Stimulated activated CD8-positive, alpha-beta memory T cell treated with anti-CD3 and anti-CD28 coated beads, Interleukin-4, amount 100 ng/mL, for 1 hour (primary cell): ENCODE measurements at places on chromosomes 7 and 10.

DNA sequence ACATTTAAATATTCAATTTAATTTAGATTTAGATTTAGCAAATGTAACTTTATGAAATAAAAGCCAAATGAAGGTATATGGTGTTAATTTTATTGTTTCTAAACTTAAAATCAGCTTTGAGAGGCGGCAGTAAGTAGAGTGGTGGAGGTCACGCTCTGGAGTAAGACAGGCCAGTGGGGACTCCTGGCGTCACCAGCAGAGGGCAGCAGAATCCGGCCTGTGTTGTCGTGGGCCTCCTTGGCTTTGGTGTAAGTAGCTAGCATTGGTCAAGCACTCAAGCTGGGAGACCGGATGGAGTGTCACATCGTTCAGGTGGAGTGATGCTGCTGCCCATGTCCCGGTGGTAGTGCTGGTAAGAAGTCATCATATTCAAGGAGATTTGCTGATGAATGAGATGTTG, 98.7 kb upstream of the DNAJB6 start:
- no peak for DNase-seq

- no peak for DNase-seq
Measured at GRCh38 chr7:68420342-68421192, 1177.7 kb upstream of the AUTS2 start.

DNA sequence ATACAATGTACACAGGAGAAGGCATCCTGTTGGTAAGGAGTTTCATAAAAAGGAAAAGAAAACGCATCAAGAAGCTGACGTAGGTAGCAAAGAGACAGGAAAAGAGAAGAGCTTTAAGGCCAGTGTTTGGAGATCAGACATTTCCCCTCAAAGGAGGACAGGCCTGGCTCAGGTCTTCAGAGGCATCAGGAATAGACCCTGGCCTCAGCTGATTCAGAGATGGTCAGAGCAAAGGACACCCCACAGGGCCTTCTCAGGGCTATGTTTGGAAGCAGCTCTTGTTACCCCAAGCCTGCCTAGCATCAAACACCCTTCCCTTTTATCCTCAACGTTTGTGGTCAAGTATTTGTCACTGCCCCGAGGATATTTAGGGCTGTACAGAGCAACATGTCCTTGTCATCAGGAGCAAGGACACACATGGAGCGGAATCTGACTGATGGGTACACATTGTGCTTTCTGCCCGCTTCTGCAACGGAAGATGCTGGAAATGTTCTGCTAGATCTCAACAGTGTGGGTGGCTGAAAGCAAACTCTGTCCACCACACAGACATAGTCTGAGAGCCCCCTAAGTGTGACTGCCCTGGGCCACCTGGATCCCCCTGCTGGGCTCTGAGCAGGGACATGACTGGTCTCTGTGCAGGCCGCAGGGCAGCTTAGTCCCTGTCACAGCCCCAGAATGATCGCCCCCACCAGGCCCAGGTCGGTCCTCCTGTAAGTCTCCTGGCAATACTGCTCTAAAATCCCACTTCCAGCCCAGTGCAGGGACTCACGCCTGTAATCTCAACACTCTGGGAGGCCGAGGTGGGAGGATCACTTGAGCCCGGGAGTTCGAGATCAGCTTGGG, 1.0 kb upstream of the ZDHHC4 start:
- DNase-seq, result no peak

- DNase-seq, result no peak
Measured at GRCh38 chr7:55248526-55248925, 116.6 kb upstream of the LANCL2 start.

GRCh38 chr7:1314908-1315450, 82.3 kb downstream of the UNCX start:
- DNase-seq, result no peak

DNA sequence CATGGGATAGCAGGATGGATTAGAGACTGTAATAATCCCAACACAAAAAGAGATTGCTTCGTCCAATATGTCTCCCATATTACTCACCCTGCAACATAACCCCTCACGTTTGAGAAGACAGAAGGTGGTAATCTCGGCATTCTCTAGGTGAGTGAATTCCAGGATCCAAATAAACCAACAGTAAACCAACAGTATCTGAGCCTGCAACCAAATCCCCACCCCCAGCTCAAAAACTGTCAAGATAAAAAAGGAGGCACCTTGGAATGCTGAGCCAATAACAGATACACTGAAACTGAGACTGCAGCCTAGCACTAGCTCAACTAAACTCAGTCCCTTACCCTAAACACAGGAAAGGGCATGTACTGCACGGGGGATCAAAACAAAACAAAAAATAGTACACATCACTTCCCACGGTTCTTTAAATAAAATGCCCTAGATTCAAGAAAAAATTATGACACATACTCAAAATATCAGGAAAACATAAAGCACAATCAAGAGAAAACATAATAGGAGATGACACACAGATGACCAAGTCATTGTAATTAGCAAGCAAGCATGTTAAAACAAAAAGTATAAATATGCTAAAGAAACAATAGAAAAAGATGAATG, 28.0 kb downstream of the IPMK start:
- no peak for DNase-seq

DNA sequence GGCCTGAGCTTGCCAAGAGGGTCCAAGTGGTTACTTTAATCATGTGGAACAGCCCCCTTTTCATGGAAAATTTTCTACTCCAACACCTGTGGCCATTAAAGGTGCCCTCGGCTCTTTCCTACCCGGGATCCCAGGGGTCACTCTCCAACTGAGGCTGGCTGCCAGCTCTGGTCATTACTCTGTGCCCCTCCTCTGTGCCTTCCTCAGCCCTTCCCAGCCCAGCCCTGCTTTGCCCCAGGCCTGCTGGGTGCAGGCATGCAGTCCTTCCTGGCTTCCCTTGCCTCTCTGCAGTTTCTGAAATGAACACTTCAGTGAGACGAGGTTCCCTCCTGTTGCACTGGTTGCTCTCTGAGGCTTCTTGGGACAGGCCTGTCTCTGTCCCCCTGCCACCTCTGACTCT, 951.1 kb upstream of the ZNF722 start:
- DNase-seq, result no peak

DNA sequence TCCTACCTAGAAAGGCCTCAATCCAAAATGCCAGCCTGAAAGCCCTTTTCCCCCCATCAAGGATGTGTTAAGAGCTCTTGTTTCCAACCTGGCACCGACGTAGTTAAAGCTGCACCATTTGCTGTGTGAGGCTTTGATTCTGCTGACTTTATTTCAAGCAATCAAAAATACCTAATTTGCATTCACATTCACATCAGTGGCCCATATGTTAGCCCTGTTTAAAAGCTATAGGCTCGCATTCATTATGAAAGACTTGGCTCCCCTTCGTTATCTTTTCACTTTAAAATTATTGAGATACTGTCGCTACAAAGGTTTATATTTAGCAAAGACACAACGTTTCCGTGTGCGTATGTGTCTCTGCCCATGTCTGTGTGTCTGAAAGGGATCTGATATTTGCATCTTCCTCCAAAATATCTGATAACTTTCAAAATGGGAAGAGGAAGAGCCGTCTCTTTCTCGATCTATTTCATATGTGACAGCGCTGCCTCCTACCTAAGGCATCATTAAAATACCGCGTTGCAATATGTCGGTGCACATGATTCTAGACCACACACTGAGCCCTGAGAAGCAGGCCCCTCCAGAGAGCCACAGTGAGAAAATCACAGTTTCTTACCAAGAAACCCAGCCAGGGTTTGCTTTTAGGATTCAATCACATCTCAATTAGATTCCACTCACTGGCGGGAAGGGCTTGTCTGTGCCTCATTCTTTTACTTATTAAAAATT, 57.1 kb upstream of the ITPRID1 start:
- DNase-seq, result no peak

DNA sequence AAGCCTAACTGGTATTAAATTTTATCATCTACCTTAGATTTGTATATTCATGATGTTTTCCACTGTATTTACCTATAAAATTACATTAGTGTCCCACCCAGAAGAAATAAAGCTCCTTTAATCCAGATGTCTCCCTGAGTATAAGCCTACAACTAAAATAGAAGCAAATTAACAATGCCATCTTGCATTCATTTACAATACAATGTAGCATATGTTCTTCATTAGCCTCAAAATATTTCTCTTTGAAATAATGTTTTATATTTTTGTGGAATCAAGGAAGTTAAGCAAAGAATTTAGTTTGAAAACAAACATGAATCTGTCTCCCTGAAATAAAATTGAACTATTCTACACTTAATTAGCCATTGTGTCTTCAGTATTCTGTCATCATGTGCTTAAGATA, 112.3 kb downstream of the CACNA2D1 start:
- DNase-seq, result no peak

DNA sequence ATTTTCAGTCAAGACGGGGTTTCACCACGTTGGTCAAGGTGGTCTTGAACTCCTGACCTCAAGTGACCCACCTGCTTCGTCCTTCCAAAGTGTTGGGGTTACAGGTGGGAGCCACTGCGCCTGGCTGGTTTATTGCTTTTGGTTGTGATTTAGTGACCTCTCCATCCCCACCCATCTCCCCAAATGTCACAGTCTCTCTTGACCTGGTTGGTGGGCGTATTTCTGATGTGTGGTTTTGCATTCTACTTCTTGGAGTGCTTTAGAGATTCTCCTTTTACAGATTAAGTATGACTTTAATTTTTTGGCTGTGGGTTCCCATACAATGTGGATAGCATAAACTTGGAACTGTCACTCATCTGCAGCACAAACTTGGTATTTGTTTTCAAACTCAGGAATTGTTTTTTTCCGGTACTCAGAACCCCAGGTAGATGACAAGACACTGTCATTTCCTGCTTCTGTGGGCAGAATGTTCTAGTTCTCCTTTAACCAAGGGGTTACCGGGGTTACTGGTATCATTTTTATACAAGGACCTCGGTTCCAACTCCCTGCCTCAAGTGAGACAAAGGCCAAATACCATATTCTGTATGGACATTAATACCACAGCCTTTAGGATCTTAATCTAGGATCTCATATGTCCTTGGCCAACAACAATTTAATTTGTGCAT, 50.5 kb downstream of the MRC1 start:
- no peak for DNase-seq

DNA sequence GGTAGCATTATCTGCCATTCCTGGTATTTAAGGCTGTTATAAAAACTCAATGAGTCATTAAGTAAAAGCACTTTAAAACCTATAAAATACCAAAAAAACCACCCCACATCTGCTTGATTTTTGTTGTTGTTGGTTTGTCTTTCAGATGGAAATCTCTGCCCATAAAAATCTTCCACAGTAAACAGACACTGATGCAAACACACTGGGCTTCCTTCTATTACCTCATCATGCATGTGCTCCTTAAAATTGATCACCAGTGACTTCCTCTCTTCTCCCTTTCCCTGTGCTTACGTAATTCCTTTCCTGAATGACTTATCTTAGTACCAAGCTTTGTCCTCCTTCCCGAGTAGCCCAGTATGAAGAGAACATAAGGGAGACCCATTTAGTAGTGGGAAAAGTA, 167.2 kb downstream of the EVX1 start:
- no peak for DNase-seq

GRCh38 chr7:127794551-127794950, 142.6 kb downstream of the SND1 start:
- no peak for DNase-seq

DNA sequence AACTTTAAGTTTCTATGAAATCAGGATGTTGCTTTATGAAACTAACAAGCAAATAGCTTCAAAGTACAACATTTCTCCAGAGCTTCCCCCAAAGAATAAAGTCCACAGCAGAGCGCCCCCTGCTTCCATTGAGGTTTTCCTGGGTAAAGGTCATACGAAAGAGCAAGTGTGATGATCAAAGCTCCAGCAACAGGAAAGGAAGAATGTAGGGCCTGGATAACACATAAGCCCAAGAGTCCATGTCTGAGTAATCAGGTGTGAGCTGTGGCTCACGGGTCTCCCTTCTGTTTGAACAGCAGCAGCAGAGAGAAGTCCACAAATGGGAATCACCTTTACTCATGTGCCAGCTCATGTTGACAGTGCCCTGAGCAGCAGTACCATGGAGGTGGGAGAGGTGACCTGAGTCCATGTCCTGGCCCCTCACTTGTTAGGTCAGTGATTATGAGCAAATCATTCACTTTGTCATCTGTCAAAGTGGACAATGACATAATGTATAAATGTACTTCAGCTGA, 50.5 kb downstream of the MRPL32 start:
- DNase-seq, result no peak

DNA sequence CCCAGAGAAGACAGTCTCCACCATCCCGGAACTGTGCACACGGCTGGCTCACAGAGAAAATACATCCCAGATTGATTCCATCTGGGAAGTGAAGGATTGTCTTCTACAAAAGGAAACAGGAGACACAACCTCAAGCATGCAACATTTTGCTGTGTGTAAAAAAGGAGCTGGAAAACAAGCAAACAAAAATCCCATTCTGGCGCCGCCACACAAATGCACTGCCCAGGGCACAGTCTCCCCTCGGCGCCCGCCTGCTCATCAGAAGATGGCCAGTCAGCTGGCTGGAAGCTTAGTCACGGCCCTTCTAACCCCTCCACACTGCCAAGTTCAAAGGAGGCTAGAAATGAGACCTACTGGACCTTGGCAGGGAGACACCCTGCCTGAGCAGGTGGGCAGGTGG, 14.1 kb upstream of the CYTH3 start:
- DNase-seq, result no peak

DNA sequence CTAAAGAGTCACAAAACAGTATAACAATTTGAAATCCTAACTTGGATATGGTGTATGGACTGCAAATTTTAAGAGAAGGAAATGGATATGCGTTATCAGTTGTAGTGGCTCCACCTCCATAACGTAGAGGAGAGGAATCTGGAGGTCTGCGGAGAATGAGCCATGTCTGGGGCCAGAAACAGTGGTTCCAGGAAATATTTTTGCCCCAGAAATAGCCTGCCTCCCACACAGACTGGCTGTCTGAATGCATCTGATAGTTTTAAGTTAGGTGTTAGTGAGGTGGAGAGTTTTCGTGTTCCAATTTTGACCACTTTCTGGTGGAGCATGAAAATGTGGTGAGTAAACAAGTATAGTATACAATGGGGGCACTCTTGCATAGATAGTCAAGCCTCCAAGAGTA, 1.6 kb downstream of the PHTF2 start:
- no peak for DNase-seq

GRCh38 chr10:52780391-52781155, 8.0 kb upstream of the MBL2 start:
- no peak for DNase-seq

- no peak for DNase-seq
Measured at GRCh38 chr10:47253030-47253637, 46.9 kb upstream of the GDF10 start.

DNA sequence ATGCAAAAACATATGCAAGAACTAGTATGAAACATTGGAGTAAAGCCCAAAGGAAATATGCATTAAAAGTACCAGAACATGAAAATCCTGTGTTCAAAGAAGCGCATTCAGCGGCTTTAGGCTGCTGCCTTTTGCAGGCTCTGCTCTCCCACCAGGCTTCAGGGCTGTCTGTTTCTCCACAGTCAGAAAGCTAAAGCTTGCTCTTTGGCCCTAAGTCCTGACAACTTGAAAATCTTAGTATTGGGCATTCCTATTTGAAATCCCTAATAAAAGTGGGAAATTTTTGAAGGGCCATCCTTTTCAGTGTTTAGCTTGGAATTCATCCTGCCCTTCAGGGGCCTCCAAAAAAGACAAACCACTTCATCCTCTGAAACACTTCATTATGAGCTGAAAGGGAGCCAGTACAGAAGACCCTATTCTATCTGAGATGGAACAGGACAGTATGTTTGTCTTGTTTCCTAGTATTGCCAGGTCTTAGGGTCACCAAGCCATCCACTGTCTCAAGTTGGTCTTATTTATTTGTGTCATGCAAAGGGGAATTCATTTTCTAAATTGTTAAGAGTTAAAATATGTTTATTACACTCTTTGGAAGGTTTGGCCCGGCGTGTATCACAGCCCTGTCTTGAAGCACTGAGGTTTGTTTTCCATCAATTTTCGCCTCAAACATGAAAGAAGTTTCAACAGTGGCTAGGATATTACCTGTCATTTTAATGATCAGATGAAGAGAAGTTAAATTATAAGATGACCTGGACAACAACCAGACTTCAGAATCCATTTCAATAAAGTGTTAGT, 326.3 kb upstream of the BMPER start:
- no peak for DNase-seq
